ENCODE measurements at places on chromosomes 16 and 17.

- no peak for DNase-seq
Measured at GRCh38 chr17:81286491-81287145, 8.5 kb downstream of the SLC38A10 start.

DNA sequence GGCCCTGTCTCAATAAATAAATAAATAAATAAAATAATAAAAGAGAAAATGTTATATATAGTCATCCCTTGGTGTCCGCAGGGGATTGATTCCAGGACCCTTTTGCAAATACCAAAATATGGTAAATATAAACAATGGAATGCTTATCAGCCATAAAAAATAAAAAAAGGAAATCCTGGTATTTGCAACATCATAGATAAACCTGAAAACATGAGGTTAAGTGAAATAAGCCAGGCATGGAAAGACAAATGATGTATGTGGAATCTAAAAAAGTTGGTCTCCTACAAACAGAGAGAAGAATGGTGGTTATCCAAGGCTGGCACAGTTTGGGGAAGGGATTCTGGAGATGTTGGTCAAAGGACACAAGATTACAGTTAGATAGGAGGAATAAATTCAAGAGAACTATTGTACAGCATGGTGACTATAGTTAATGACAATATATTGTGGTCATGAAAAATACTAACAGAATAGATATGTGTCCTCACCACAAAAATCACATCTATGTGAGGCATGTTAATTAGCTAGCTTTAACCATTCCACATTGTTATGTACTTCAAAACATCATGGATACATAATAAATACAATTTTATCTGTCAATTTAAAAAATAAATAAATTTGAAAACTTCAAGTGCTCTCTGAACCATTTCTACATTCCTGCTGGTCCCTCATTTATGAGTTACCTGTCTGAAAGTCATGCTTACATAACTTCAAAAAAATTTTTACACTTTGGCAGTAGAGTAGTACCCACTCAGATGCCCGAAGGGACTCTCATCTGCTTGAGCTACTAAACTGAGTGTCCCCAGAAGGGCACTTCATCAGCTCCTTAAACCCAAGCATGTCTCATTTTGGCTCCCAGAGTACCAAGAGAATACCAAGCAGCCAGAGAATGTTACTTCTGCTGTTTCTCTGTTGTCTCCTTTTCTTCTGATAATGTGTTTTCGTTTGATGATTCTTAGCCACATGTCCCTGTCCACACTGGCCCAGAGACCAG lies 26.6 kb downstream of the N4BP1 start:
- no peak for DNase-seq

- DNase-seq = peak; percentile 71
Measured at GRCh38 chr17:38735161-38735997, 5.2 kb downstream of the CISD3 start.

GRCh38 chr17:12794919-12795532 lies 5.7 kb downstream of the ARHGAP44 start:
- no peak for DNase-seq

DNA sequence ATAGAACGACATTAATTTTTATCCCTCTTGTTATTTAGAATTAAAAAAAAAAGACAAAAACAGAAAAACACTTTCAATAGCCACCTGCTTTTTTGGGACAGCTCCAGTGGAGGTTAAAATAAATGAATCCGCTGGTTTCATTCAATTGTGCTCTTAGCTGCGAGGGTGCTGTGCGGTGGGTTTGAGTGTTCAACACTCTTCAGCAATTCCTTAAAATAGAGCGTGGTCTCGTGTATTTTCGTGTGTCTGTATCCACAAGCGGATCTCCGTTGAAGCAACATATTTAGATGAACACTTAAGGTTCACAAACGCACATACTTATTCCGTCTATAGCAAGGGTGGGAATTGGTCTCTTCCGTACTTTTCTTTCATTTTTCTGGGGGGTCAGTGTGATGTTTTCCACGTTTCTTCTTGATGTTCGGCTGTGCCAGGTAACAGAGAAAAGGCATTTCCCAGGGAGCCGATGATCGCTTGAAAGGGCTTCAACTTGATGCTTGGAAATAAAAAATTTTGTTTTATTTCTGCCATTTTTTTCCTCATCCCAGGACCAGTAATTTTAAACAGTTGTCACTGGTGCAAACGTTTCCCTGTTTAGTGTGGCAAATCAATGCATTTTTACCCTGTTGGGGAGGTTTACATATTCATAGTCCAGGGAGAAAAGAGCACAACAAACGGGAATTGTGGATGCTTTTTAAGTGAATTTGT lies 297.9 kb downstream of the IRF8 start:
- DNase-seq = no peak
